PC-9 (cell line): ENCODE measurements at places on chromosomes 6 and 20. TPM values are rescaled to one million over a fixed set of nuclear protein-coding genes. Genes with fewer than 3 reads are reported as not detected.

Gene MYB
- 0.95 and 1.8 TPM in 2 replicates for total RNA-seq

Gene GRM4
- total RNA-seq, result not detected in 2 replicates

GRCh38 chr6:126643352-126643751, 303.4 kb downstream of the CENPW start:
- peak; percentile 26 for DNase-seq

GRCh38 chr6:35327349-35328027, 14.9 kb upstream of the PPARD start:
- peak; percentile 39 for DNase-seq

DNA sequence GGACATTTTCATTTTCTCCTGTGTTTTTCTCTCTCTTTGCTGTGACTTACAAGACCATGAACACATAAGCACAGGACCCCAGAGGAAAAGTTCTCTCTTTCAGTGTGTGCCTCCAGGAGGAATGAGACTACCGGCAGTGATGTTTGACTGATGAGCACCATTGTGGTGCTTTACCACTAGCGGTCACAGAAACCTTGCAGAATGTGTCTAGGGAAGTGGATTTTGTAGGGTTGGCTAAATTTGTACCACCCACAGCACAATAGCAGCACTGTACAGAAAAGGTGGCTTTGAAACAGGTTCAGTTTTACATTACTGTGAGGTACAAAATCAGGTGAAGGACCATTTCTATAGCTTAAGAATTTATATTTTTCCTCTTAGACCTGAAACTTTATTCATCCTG, 301.9 kb upstream of the SUPT3H start:
- no peak for DNase-seq

DNA sequence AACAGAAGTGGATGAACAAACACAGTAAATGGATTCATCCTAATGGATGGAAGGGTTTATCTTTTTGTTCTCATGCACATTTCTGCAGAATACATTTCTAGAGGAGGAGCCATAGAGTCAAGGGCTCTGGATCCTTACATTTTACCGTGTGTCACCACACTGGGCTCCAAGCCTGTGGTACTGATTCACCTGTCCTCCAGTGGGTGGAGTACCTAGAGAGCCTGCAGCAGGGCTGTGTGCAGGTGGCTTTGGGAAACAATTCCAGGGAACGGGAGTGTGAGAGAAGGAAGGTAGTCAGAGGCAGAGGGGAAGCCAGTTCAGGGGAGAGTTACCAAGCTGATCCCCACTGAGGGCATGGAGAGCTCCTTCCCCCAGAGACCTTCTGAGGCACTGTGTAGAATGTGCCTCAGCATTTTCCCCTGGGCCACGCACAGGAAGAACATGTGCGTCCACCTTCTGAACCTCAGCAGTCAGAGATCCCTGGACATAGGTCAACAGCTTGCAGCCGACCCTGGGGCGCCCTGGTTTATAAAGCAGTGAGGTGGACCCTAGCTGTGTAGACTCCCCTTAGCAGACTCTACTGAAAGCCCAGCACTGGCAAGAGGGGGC, 85.3 kb upstream of the SLC22A23 start:
- no peak for DNase-seq

- DNase-seq, result no peak
Measured at GRCh38 chr6:155171747-155172449, 91.9 kb upstream of the CLDN20 start.

DNA sequence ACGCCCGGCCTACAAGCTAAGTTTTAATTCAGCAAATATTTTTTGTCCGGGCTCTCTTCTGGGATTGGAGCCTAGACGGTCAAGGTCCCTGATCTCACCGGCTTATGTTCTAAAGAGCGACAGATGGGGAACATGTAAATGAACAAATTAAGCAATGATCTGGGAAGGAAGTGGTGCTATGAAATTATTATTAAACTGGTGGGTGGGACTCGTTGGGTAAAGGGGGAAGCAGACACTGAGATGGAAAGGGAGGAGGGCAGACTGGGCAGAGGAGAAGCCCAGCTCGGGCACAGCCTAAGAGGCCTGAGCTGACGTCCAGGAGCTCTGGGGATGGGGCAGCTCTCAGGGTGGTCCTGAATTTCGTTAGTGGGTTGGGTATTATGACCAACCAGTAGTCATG, 81.8 kb upstream of the AGPAT4 start:
- no peak for DNase-seq

DNA sequence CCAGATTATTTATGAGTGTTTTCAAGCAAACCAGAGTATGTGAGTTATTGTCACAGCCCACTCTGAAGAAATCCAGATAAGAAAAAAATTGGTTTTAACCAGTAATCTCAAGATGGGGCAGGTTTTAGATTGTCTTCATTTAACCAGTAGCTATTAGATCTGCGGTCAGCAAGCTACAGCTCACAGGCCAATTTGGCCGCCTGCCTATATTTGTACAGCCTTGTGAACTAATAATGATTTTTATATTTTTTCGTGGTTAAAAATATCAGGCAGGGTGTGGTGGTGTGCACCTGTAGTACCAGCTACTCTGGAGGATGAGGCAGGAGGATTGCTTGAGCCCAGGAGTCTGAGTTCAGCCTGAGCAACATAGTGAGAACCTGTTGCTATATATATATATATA, 5.0 kb downstream of the FAM209B start:
- DNase-seq, result no peak

- DNase-seq, result no peak
Measured at GRCh38 chr6:168345896-168346754, 26.5 kb upstream of the DACT2 start.

- no peak for DNase-seq
Measured at GRCh38 chr6:106377061-106377540, 16.6 kb downstream of the CRYBG1 start.

DNA sequence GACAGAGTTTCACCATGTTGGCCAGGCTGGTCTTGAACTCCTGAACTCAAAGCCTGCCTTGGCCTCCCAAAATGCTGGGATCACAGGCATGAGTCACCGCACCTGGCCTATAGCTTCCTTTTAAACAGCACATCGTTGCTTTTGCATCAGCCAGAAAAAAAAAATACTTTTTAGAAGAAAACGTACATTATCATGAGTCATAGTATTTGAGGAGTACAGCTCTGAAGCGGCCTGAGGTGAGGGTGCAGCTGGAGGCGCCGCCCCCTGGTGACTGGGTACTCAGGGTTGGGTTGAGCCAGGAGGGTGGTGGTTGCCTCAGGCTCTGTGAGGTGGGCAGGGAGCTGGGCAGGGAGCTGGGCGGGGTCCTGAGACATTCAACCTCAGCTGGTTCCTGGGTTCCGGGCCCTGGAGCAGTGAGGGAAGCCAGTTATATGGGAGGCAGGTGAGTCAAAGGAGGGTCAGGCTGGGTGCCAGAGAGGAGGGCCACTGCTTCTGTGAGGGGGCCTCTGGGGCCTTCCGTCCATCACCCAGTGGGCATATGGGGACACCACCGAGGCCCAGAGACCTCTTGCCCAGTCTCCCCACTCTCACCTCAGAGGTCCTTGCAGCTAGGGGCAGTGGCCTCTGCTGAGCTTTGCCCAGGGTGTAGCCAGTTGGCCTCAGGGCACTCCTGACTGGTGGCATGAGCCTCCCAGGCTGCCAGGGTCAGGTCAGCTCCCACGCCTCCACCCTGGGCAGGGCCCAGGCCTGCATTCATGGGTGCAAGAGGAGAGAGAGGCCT, 11.7 kb upstream of the ID1 start:
- peak; percentile 100 for DNase-seq
